ENCODE measurements at places on chromosomes 12 and 14.

GRCh38 chr14:70713511-70713916 lies 71.8 kb downstream of the TTC9 start:
- peak; percentile 16 for DNase-seq

- no peak for DNase-seq
Observed at GRCh38 chr14:24113801-24114531, 611 bp upstream of the DCAF11 start.

DNA sequence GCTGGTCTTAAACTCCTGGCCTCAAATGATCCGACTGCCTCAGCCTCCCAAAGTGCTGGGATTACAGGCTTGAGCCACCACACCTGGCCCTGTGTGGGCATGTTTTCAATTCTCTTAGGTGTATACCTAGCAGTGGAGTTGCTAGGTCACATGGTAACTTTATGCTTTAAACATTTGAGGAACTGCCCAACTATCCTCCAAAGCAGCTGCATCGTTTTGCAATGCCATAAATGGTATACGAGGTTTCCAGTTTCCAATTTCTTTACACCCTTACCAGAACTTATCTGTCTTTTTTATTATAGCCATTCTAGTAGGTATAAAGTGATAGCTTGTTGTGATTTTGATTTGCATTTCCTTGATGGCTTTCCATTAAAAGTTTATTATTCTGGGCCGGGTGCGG lies 25.1 kb downstream of the RBMS2 start:
- no peak for DNase-seq

GRCh38 chr14:22641846-22642245 lies 2.3 kb downstream of the OR6J1 start:
- no peak for DNase-seq

DNA sequence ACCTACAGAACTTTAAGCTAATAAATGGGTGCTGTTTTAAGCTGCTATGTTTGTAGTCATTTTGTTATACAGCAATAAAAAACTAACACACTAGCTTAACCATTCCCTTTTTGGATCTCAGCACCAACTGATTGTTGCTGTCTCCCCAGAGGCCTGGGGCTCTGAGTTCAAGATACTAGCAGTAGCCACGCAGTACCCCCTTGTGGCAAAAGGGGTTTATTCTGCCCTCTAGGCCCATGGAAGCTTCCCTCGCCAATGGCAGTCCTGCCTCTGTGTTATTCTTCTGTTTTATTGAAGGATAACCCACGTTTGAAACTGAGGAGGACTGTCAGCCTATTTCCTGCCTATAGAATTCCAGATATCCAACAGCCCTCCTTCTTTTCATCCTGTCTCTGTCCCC lies 455.3 kb upstream of the ATP2B1 start:
- DNase-seq: no peak

- no peak for DNase-seq
Observed at GRCh38 chr12:118514297-118514696, 137.9 kb downstream of the SUDS3 start.

DNA sequence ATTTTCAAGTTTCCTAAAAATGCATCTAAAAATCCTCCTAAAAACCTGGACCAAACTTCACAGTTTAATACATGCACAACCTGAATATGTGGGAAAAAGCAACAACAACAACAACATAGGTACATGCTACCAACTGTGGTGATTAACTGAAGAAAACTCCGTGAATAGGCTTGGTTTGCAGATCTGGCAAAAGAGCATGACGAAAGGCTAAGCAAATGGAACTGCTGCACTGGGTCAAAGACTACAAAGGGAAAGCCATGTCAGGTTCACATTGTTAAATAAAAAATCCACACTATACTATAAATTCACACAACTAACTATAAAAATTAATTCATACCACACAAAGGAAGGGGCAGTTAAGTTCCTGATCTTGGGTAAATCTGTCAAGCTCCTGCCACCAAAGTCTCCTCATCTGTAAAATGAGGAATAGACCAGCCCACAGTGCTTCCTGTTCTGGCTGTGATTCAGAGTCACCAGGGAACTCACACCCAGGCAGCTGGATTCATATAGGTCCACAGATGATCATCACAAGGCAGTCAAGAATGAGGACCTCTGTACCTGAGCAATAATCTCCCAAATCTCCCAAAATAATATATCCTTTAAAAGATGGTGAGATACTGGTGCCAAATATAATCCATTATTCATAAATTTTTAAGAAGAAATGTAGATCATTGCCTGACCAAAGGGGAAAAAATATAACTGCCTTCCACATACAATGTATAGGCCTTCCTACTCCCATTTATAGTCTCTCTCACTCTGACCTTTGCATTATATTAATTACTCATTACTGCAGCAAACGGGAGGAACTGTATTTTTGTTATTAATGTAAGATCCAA lies 7.0 kb downstream of the CORO1C start:
- no peak for DNase-seq

- DNase-seq: no peak
Observed at GRCh38 chr14:50831726-50832168, 785 bp upstream of the NIN start.

DNA sequence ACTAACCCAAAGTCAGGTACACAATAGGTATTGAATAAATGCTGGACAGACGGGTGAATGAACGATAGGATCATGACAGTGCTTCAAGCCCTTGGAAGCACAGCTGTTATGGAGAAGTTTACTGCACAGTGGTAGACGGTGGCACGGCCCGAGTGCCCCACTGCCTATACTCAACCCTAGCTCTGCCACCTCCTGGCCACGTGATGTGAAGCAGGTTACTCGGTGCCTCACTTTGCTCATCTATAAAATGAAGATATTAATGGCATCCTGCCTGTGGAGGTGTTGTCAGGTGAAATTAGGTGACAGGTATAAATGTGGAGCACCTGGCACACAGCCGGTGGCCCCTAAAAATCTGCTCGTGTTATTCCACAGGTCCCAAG lies 5.8 kb downstream of the ASB2 start:
- no peak for DNase-seq

DNA sequence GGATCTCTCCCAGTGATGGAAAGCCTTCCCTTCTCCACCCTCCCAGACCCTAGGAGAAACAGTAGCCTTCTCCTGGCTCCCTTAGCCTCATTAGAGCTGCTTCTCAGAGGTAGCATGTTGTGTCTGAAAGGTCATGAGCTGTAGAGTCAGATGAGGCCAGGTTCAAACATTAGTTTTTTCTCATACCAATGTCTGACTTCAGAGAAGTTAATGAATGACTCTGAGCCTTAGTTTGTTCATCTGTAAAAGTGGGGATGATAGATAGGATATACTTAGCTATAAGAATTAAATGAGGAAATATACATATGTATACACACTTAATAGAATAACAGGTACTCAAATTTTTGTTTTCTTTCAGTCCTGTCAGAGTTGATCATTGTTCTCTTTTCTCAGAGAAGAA lies 523 bp downstream of the SLC6A13 start:
- no peak for DNase-seq

DNA sequence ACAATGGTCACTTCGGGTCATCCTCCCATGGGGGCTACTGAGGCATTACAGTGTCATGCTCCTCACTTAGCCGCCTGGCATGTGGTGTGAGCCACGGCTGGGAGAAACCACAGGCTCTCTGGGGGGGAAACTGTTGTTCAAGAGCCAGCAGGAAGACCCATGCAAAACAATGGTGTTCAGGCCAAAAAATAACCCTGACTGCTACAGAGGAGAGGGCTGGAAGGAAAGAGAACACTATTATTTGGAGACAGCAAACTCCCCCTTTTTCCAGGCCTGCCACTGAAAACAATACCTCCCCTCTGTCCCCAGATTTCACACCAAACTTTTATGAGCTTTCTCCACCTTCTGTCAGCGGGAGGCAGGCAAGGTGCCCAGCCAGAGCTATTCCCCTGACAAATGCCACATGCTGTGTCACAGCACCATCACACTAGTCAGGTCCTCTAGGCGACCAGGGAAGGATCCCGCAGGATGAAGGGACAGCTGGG lies 83.7 kb downstream of the CHGA start:
- peak; percentile 25 for DNase-seq

DNA sequence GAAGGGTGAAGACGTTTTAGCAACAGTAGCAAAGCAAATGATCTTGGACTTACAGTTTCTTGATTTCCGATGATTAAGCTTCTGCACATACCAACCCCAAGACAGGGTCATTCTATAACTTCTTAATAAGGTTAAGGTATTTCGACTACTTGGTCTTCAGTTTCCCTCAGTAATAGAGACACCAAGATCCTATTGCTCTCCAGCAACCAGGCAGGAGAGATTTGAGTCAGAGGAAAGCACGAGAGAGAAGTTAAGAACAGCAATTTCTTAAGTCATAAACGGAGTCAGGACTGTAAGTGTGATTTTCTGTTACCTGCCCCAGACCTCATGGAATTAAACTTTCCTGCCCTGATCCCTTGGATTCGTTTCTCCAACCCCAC lies 215.6 kb downstream of the TTC8 start:
- no peak for DNase-seq

Measured in fibroblast of the aortic adventitia (primary cell).